CD8-positive, alpha-beta memory T cell (primary cell): ENCODE measurements at places on chromosomes 1 and 21. TPM values are rescaled to one million over a fixed set of nuclear protein-coding genes. Genes with fewer than 3 reads are reported as not detected.

Gene TMEM125
- not detected for total RNA-seq

DNA sequence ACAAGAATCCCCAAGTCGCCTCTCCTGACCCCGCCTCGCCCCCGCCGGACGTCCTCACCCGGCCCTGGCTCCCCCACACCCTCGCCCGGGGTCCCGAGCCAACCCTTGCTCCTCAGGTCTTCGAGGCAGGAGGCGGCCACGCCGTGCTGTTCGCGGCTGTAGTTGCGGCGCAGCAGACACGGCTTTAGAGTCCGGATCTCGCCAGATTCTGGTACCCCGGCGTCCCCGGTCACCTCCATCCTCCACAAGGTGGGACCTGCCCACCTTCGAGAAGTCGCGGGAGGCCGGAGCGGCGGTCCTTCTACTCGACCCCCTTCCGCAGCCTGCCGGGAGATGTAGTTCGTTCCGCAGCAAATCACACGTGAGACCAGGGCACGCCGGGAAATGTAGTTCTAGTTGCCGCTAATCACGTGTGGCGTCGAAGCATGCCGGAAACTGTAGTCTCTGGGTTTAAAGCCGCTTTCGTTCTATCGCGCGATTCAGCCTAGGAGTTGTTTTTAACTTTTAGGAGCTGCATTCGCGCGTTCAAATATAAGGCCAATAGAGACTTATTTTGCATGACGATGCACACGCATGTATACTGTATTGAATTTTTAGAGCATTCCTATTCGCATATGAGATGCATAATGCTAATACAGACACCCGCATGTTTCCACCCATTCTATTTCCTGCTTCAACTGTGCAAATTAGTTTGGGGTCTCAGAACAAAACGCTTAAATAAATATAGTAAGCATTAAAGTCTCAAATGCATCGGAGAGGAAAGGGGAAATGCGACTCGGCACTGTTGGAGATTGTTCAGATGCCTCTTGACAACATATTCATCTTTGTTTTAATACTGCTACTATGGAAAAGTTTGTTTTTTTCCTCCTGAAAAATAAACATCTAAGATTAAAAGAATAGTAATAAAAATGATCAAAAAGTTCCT is at the start of gene DFFA:
Gene DFFA (minus strand): TSS at position 310 of the 925 bp plus-strand sequence. CDS start 71 bp downstream, at position 239.
- H3K4me3 ChIP-seq, result peak within 1 kb of the TSS; percentile 75
- no peaks in the 10 kb centered on the region for H3K27me3 ChIP-seq
- peak; percentile 89 for DNase-seq
- peak within 1 kb of the TSS; percentile 74 for H3K27ac ChIP-seq
- peaks cover 29% of the 10 kb centered on the region for H3K4me1 ChIP-seq

GRCh38 chr1:200714504-200715187 is 24.0 kb upstream of the CAMSAP2 start:
- no peak overlapping the region for H3K4me3 ChIP-seq
- DNase-seq, result no peak
- peaks cover 6% of the 10 kb centered on the region for H3K27me3 ChIP-seq

DNA sequence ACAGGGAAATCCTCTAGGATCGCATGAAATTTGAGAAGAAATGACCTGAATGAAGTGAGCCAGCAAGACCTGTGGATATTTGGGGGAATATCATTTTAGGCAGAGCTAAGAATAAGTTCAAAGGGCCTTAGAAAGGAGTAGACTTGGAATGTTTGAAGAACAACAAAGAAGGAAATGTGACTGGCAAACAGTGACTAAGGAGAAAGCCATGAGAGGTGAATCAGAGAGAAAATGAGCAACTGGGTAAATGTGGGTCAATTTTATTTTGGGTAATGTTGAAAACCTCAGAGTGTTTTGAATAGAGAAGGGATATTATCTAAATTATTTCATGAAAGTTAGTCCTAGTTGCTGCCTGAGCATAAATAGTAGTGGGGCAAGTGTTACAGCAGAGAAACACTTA is 672.8 kb downstream of the LMO4 start:
- H3K36me3 ChIP-seq, result no peaks in the 10 kb centered on the region
- no peaks in the 10 kb centered on the region for H3K4me1 ChIP-seq
- H3K27ac ChIP-seq, result no peak overlapping the region
- H3K27me3 ChIP-seq, result no peaks in the 10 kb centered on the region

DNA sequence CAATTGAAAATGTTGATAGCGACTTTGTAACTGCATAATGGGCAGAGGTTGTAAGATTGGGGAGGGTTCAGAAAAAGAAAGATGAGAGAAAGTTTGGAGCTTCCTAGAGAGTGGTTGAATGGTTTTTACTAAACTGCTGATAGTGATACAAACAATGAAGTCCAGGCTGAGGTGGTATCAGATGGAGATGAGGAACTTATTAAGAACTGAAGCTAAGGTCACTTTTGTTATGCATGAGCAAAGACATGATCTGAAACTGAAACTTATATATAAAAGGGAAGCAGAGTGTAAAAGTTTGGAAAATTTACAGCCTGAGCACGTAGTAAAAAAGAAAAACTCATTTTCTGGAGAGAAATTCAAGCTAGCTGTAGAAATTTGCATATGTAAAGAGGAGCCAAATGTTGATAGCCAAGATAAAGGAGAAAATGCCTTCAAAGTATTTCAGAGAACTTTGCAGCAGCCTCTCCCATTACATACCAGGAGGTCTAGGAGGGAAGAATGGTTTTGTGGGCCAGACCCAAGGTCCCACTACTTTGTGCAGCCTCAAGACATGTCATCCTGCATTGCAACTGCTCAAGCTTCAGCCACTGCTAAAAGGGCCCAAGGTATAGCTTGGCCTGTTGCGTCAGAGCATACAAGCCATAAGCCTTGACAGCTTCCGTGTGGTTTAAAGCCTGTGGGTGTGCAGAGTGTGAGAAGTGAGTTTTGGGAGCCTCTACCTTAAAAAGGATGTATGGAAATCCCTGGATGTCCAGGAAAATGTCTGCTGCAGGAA is 843.9 kb downstream of the AMY1C start:
- no peak overlapping the region for H3K4me3 ChIP-seq
- H3K36me3 ChIP-seq, result no peaks in the 10 kb centered on the region
- H3K27me3 ChIP-seq, result no peaks in the 10 kb centered on the region
- H3K27ac ChIP-seq, result no peak overlapping the region
- DNase-seq, result no peak

DNA sequence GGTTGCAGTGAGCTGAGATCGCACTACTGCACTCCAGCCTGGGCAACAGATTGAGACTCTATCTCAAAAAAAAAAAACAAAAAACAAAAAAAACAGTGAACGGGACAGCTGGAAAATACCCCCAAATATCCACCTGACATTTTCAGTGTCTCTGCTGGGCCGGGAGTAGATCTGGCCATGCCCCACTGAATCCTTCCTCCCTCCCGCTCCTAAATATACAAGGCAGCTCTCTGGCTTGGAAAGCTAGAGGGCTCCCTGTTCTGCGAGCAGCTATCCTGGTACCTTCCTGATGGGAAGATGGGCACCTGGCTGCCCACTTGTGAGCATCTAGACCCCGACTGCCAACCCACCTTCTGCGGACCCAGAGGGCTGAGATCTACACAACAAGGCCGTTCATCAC is 21.4 kb downstream of the SPSB1 start:
- no peaks in the 10 kb centered on the region for H3K36me3 ChIP-seq
- no peaks in the 10 kb centered on the region for H3K4me1 ChIP-seq
- H3K4me3 ChIP-seq, result no peak overlapping the region
- DNase-seq, result no peak
- no peaks in the 10 kb centered on the region for H3K27me3 ChIP-seq

- H3K27me3 ChIP-seq, result no peaks in the 10 kb centered on the region
- H3K36me3 ChIP-seq, result no peaks in the 10 kb centered on the region
- DNase-seq, result no peak
- H3K4me3 ChIP-seq, result no peak overlapping the region
Measured at GRCh38 chr21:31162827-31163226, 124.6 kb upstream of the KRTAP19-8 start.

- no peak overlapping the region for H3K4me3 ChIP-seq
- no peak overlapping the region for H3K27ac ChIP-seq
- H3K27me3 ChIP-seq, result no peaks in the 10 kb centered on the region
- no peak for DNase-seq
Measured at GRCh38 chr1:32715901-32716311, 13.3 kb upstream of the SYNC start.

GRCh38 chr1:156433602-156434001 is 64.6 kb downstream of the RHBG start:
- no peak overlapping the region for H3K27ac ChIP-seq
- no peak for DNase-seq
- peaks cover 77% of the 10 kb centered on the region for H3K27me3 ChIP-seq

DNA sequence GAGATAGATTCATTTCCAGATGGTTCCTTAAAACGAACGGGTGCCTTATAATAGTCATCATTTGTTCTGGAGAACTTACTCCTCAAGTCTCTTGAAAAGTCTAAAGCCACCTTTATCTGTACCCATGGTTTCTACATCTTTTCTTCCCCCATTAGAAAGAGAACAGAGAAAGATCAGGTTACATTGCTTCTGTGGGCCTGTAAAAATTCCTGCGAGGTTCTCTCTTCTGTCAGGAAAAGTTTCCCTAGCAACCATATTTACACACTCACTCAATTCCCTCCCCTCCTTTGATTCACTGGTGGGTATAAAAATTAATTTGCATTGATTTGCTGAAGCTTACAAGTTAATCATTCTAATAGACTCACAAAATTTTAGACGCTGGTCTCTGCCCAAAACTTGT is 6.7 kb downstream of the PHC2 start:
- H3K4me1 ChIP-seq, result no peaks in the 10 kb centered on the region
- H3K4me3 ChIP-seq, result no peak overlapping the region
- peaks cover 22% of the 10 kb centered on the region for H3K27me3 ChIP-seq
